ENCODE measurements at places on chromosomes 16 and 17.

- peak; percentile 66 for DNase-seq
These were observed 5.1 kb downstream of the CYB5D1 start for GRCh38 chr17:7862692-7863437.

- DNase-seq = no peak
These were observed 6.3 kb downstream of the SOX8 start for GRCh38 chr16:987906-988305.

GRCh38 chr17:72517413-72518158, 396.8 kb downstream of the SOX9 start:
- DNase-seq = no peak

DNA sequence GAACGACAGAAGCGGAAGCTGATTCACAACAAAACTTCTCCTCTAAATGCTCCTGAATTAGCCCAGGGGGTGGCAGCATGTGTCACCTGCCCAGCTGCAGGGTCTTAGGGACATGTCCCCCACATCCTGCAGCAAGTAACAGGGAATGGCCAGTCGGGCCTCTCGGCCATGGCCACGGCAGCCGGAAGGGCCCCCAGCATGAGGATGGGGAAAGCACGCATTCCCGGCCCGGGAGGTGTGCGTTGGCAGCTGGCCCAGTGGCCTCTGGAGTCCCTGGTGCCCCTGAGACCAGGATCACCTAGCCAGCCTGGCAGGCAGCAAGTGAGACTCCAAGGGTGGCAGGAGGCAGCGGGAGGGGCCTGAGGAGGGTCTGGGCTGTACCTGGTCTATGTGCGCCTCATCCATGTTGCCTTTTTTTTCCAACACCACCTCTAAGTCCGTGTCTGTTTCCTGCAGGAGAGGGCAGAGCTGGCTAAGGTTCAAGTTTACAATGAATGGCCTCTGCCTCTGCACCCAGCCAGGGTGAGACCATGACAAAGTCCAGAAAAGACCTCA, 7.0 kb downstream of the KNOP1 start:
- DNase-seq = no peak

GRCh38 chr17:29576214-29577000, 7.9 kb downstream of the TP53I13 start:
- no peak for DNase-seq

GRCh38 chr17:15180121-15180561, 85.0 kb downstream of the PMP22 start:
- DNase-seq = no peak

DNA sequence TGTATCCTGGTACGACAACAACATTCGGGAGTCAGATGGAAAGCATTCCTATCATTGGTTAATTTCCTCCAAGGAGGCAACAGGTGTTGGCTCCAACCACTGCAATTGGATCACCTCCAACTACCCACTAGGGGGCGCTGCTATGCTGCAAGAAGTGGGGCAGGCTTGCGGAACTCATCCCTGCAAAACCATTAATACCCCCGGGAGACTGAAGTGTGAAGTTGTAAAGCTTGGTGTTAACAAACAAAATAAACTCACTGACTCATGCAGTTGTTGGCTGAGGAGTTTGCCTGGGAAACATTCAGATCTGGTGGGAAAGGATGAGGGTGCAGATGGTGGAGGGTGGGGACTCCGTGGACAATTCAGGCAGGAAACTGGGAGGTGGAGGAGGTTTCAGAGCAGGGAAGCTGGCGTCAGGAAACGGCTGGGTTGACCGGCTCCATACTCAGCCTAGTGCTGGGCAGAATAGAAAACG, 84.9 kb downstream of the HS3ST2 start:
- peak; percentile 68 for DNase-seq

DNA sequence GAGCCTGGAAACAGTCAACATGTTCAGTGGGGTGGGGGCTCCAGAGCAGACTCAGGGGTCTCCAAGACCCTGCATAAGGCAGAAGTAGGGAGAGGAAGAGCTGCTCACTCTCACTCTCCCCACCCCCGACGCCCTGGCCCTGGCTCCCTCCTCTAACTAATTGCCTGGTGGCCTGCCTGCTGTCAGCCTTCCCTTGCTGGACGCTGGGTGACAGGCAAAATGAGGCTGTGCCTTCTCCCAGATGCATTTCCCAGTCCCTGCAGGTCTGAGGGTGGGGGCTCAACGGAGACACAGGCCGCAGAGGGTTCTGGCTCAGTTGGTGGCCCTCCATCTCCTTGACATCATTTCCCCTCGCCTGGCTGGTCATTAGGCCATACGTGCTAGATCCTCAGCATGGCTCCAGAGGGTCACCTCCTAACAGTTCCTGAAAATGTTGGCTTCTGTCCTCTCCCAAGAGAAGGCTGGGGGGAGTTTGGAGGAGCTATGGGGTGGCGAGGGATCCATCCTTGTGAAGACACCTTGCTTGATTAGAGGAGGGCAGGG, 1.4 kb downstream of the FMNL1 start:
- DNase-seq = no peak

Data from fibroblast of mammary gland (primary cell).